ENCODE measurements at places on chromosomes 11 and 22.

GRCh38 chr11:27329867-27330632 lies 33.0 kb downstream of the CCDC34 start:
- DNase-seq, result no peak

- DNase-seq, result no peak
These were observed 104.7 kb upstream of the BID start for GRCh38 chr22:17878941-17879340.

- no peak for DNase-seq
These were observed 28.4 kb downstream of the RNF169 start for GRCh38 chr11:74777038-74777437.

DNA sequence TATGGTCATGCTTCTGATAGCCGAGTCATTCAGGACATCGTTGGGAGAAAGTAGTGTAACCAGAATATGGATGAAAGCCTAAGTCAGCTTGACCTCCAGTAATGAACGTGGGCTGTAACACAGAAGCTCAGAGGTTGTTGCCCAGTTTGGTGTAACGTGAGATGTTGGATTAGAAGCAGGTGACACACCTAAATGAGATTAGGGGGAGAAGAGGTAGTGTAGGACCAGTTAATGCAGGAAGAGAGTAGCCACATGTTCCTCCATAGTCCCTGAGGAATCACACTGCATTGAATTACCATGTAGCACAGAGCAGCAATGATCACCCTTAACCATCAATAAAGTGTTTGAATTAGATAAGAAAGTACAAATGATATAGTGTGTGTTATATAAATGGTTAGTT lies 20.4 kb downstream of the FBXO7 start:
- DNase-seq, result no peak

Data from epithelial cell of proximal tubule (primary cell).